ENCODE measurements at places on chromosomes 4 and X.
A peak's percentile ranks its signal among the peaks of the same experiment; 100 is the strongest.

DNA sequence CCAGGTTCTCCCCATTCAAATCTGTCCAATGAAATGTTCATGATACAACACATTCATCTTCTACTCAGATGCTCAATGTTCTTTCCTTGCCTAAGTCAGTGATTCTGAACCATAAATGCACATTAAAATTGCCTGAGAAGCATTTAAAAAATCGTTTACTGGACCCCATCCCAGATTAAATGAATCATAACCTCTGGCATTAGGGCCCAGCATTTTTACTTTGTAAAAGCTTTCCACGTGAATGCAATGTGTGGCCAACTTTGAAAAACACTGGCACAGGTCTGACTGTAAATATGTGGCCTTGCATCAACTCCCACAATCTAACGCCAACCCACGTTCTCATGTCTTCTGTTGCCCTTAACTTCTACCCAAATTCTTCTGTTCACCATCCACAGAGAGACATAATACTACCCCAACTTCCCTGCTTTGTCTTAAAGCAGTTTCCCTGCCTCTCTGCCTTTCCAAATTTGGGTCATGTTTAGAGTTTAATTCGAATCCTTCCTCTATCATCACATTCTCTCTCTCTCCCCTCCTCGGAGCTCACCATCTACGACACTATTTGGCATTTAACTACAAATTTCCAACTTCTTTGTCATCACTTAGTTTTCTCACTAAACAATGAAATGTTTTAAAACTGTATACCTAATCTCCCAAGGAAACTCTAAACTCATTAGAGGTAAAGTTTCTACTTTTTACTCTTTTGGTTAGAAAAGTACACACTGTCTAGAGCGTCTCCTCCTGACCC is 78.7 kb downstream of the PRKG2 start:
- no peak for DNase-seq

DNA sequence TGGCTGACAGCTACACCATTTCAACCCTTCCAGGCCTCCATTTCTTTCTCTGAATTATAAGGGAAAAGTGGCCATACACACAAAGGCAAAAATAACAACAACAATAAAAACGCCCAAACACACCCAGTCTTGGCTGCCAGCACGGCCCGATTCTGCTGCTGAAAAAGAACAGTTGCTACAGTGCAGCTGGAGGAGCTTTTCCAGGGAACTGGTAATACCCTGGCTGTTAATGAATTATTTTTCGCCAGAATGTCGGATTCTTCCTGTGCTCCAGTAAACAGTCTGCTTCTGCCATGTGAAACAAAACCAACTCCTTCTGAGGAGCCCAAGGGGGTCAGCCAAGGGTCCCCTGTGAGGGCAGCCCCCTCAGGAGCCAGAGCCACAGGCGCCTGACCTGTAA is 6.6 kb downstream of the RAI2 start:
- no peak for DNase-seq

DNA sequence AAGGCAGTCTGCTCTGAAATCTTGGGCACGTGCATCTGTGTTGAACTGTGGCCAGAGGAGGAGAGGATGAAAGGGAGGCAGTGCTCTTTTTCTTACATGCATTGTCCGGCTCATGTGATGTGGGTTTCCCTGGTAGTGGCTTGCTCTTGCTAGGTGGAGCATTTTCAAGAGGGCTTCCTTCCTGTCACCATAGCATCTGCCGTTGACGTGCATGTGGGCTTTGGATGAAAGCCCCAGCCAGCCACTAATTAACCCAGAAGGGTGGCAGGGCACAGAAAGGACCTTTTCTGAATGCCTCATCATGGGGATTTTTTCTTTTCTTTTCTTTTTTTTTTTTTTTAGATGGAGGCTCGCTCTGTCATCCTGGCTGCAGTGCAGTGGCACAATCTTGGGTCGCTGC is 121.3 kb downstream of the GPR143 start:
- DNase-seq = peak; percentile 5

- no peak for DNase-seq
Measured at GRCh38 chr4:149116806-149117205, 674.6 kb upstream of the NR3C2 start.

DNA sequence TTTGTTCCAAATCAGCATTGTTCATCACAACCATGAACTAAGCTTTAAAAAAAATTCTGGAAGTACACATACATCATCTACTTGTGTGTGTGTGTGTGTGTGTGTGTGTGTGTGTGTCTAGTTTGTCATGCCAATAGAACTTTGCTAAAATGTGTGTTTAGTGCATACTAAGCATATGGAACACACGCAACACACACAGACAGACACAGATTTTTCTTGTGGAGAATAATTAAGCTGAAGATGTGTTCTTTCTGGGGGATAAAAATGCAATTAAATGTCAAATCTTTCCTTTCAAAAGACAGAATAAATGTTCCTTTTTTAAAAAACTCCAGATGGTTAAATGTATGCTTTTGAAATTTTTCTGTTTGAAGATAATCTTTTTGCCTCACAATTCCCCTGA is 530.4 kb upstream of the INTU start:
- DNase-seq = no peak

DNA sequence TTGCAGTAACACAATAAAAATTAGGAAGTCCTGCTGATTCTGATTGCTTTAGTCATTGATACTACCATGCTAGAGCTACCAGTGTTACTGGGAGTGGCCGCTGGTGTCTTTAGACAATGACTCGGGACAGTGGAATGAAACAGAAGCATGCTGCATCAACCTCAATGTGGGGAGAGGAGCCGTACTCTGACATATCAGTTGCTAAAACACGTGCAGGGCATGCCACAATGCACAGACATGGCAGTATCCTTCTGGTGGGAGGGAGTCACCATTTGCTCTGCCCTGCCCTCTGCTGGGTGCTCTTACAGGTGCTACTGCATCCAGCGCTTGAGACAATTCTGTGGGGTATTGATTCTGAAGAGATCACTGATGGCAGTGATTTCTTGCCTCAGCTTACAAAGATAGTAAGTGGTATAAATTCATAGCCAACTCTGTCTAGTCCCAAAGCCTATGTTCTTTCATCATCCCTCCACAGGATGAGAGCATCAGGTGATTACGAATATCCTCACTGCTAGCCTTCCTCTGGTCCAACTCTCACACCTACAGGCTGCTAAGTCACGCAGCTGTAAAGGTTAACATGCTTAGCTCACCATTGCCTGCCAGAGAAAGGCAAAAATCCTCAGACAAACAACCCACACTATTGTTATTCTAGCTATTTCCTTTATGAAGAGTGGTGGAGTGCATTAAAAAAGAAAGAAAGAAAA is 43.7 kb downstream of the NSG1 start:
- peak; percentile 26 for DNase-seq

DNA sequence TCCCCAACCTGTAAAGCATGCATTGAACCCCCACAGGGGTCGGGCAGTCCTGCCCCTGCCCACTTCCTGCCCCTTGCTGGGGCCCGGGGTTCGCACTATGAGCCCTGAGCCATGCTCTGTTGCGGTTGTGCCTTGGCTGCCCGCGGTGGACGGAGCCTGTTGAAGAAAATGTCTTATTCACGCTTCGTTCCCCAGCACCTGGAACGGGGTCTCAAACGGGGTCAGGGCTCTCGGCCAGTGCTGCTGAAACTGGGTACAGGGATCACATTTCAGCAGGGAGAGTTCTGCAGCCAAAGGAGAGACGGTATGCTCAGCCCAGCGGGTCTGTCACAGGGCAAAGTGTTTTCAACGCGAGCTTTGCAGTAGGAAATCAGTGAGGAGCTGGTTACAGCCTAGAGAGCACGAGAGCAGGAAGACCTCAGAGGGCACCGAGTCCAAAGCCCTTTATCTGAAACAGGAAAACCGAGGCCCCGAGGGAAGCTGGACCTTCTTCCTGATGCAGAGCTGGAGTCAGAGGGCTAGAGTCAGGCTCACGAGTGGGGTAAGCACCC is 46.3 kb upstream of the AFAP1 start:
- DNase-seq = no peak

GRCh38 chr4:8534129-8534528 is 46.1 kb upstream of the GPR78 start:
- DNase-seq = no peak

GRCh38 chrX:150525061-150525919 is 43.1 kb upstream of the MTM1 start:
- DNase-seq = no peak

DNA sequence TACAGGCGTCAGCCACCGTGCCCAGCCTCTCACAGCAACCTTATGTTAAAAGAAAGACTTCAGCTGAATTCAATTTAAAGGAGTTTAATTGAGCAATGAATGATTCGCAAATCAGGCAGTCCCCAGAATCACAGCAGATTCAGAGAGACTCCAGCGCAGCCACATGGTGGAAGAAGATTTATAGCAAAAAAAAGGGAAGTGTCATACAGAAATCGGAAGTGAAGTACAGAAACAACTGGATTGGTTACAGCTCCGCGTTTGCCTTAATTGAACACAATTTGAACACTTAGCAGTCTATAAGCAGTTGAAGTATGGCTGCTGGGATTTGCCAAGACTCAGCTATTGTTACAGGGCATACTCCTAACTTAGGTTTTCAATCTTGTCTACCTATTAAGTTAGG is 19.8 kb downstream of the CENPVL3 start:
- DNase-seq = no peak

DNA sequence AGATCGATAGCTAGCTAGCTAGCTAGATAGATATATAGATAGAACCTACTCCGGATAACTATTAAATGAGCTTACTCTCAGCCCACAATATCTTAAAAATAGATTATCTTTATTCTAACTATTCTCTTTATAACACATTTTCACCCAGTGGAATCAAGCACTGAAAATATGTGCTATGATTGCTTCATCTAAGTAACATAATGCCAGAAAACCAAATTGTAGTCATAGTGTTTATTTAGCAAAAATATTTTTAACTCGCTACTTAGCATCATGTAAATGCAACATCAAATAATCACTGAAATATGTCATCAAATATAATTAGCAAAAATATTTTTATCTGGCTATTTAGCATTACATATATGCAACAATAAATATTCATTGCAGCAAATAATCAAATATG is 1.5 kb downstream of the TMEM156 start:
- DNase-seq = no peak

DNA sequence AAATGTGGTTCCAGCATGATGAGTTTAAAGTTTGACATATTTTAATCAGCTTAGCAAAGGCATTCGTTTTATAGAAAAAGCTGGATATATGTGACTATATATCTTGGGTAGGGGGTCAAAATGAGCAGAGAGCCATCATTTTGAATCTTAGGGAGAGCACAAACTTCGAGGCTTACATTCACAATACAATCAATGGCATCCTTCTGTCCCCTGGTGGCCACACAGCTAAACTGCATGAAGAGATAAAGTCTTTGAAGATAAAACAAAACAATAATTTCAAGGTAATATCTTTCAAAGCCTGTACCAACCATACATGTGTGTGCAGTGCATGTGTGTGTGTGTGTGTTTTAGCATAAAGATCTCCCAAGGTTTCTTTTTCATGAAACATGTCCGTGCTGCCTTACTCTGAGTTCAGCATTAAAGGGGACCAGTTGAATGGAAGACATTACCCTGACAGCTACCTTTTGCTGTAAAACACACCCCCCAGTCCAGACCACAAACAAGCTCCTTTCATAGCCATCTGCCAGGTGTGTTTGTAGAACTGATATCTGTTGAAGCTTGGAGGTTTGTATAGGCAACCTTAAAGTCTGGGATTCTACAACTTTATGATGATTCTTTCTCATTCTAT is 22.0 kb downstream of the DYNLT3 start:
- no peak for DNase-seq

GRCh38 chrX:52363247-52363883 is 5.5 kb upstream of the XAGE2 start:
- DNase-seq = no peak

GRCh38 chrX:47862680-47863079 is 26.0 kb downstream of the ZNF81 start:
- no peak for DNase-seq

- DNase-seq = no peak
Measured at GRCh38 chr4:174528226-174528625, 5.9 kb upstream of the HPGD start.

- DNase-seq = no peak
Measured at GRCh38 chrX:29382811-29383210, 795.6 kb downstream of the IL1RAPL1 start.

DNA sequence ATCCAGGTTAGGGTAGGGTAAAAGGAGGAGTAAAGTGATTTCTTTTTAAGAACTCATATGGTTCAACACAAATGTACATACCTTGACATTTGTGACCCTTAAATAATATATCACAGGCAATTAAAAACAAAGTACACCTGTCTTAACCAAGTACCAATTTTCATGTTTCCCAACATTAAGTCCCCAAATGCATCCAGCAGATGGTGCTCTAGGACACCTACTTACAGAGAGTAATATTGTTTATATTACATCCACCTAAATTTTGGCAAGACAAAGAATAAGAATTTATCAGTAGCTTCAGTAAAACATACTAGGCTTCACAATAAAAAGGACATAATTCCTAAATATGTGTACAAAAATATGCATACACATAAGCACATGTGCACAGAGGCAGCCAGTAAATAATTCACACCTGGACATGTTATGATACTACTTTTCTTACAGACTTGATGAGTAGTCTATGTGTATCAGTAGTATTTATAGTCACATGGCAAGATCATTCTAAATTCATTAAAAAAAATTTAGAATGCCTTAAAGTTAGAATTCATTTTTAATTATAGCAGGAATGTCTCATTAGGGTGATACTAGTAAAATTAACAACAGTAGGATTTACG is 219.7 kb downstream of the DCLK2 start:
- DNase-seq = no peak

DNA sequence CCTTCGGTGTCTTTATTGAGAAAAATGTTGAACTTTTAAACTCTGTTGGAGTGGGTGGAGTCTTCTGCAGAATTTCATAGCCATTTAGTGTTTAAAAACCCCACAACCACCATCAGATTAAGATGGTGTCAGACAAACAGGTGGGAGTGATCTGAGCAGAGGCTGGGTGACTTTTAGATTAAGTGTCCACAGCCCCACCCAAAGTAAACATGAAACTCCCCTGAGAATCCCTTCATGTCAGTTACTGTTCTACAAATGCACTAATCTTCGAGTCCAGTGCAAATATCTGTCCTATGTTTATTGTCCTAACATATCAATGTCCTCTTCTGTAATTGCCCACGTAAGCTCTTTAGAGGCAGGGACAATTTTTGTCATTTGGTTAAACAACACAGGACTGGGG is 175.6 kb upstream of the RBPJ start:
- no peak for DNase-seq

DNA sequence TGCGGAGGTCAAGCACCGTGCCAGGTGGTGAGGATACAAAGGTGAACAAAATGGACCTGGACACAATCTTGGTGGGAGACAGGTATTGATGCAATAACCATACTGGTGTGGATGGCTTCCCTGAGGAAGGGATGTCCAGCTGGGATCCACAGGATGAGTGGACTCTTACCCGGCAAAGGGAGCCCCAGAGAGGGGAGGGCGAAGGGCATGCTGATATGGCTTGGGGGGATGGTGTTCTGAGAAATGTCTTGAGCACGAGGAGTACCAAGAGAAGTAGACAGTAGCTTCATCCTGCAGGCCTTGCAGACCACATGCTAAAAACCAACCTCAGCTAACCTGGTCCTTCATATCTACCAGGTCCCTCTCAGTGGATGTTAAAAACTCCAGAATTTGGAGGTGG is 220.8 kb downstream of the NWD2 start:
- no peak for DNase-seq

GRCh38 chr4:87543835-87544461 is 14.8 kb upstream of the SPARCL1 start:
- DNase-seq = no peak

GRCh38 chr4:87092389-87093141 is 127.9 kb downstream of the KLHL8 start:
- DNase-seq = no peak

- peak; percentile 9 for DNase-seq
Measured at GRCh38 chrX:39162322-39162735, 361.1 kb downstream of the MID1IP1 start.

GRCh38 chr4:25914670-25915352 is 791 bp downstream of the SMIM20 start:
- DNase-seq = no peak

Data from stimulated activated CD8-positive, alpha-beta memory T cell treated with anti-CD3 and anti-CD28 coated beads, Interleukin-2, amount 100 ng/mL, for 1 hour (primary cell).